ENCODE measurements at places on chromosomes 2 and 18.

DNA sequence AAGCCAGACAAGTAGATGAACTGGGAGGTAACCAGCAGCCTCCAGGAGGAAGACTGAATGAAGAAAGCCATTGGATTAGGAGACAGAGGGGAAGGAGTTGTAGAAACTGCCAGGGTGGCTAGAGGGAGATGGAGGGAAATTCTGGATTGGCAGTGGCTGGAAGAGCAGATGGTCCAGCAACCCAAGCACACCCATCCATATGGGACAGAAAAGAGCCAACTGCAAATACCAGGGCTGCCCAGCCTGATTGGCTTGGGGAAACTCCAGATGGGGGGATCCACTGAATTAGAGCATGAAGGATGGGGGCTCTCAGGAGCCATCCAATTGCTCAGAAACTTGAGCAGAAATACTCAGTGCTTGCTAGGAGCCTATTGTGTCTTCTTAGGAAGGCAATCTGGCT is 173.5 kb upstream of the EPB41L3 start:
- DNase-seq = no peak

DNA sequence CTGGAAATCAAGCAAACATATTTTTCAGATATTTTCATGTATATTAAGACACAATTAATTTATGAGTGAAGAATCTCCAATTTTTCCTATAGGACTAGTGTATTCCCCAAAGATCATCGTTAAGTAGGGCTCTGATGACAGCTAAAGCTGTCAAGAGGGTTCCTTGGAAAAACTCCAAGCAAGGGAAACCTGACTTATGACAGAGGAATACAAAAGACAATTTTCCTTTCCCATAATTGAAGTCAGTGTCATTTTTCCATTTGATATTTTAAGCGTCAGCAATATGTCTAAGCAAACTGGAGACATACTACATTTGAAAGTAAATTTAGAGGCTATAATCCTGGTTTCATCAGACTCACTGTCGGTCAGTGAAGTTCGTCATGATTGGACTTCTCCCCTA is 36.1 kb downstream of the RIT2 start:
- DNase-seq = no peak

GRCh38 chr2:10763461-10763800 is 42.0 kb downstream of the ATP6V1C2 start:
- no peak for DNase-seq

DNA sequence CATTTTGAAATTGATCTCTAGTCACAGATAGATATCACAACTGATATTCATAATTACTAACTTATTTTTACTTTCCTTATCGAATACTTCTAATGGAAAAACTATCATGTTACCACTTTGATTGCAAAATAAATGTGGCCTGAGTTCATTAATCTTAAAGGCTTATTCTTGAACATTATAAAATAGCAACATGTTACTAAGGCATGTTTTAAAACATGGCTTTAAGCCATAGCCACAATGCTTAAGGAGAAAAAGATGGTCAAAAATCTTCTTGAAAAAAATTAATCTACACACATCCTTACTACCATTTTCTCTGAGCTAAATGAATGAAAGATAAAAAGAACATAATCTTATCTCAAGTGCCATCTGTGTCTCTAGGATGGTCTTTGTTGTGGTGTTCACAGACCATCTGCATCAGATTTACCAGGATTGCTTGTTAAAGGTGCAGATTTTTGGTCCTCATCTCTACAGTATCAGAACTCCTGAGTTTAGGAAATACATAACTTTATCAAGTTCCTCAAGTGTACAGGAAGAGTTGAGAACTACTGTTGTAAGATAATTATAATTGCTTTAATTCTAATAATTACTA is 15.3 kb downstream of the MTX2 start:
- DNase-seq = no peak

- DNase-seq = peak; percentile 10
Measured at GRCh38 chr2:50448556-50448955, 583.4 kb downstream of the NRXN1 start.

GRCh38 chr2:23620841-23621341 is 235.9 kb downstream of the KLHL29 start:
- DNase-seq = no peak

DNA sequence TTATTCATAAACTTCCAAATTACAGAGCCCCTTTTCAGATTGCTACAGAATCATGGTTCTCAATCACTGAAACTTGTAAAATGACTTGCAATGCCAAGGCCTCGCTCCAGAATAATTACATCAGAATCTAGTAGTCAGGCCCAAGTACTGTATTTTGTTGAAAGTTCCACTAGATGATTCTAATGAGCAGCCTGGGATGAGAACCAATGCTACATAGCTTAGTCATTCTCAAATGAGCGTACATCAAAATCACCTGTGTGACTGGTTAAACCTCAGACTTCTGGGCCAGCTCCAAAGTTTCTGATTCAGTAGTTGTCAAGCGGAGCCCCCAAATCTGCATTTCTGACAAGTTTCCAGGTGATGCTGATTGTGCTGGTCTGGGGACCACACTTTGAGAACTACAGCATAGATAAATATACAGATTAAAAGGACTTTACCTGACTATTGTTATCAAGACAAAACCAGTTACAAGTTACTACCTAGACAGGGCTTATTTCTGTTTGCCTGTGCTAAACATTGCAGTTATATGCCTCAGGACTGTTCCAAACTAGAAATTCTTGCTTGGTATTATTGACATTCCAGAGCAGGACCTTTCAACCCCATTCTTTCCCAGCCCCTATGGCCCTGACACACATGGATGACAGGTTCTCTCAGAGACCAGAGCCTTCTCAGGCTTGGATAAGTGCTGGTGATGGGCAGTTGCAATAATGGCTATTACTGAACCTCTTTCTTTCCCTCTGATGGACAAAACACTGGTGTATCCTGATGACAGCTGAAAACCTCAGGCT is 83.1 kb downstream of the UPP2 start:
- no peak for DNase-seq

GRCh38 chr2:74632209-74632938 is 15.8 kb downstream of the M1AP start:
- no peak for DNase-seq

DNA sequence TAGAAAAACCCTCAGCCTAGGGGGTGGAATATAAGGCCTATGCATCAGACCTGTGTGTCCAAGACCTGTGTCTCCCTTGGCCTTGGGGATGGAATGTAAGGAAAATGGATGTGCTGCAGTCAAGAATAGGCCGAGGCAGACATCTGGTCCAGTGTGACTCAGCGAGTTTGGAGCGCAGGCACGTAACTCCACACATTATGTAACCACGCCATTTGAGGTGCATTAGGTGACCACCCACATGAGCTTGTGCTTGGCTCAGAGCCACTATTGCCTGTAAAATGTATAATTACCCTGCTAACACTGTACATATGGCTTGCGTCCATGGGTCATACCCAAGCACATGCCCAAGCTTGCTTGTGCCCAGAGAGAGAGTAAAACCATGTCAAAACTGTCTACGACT is 580.9 kb upstream of the HNMT start:
- no peak for DNase-seq

DNA sequence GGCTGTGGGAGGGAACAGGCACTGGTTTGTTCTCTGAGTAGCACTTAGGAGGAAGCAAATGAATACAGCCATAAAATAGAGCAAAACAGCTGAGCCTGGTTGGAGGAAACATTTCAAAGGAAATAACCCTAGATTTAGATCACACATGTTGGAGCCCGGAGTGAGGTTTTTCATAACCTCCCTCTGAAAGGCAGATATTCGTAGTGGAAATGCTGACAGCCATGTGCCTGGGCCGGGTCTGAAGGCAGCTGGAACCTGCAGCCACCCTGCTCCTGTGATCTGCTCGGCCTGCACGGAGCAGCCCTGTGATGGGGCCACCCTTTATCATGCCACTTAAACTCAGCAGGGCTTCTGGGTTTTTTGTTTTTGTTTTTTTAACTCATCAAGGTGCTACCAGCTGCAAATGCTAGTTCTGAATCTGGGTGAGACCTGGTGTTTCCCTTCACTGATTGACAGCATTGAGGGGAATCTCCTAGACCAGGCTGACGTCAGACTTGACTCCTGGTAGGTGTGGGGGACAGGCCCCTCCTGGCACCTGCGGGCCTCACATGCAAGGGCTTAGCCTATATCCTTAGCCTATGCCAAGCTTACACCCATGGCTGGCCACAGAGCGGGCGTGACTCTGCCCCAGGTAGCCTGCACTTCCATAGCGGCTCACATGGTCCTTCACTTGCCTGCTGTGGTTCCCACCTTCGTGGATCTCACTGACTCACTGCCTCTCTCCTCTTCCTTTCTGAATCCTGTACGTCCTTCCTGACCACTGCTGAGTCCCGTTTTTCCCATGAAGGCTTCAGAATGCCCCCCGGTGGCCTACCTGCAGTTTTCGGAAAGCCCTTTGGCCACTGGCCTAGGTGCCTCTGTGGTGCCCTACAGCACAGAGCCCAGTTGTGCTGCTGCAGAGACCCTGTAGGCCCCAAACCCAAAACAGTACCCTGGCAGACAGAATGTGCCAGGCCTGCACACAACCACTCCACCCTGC is 217.3 kb downstream of the SEPTIN10 start:
- DNase-seq = no peak

All from Ammon's horn (tissue), 1 donor.